ENCODE measurements at places on chromosomes 2 and 18.

DNA sequence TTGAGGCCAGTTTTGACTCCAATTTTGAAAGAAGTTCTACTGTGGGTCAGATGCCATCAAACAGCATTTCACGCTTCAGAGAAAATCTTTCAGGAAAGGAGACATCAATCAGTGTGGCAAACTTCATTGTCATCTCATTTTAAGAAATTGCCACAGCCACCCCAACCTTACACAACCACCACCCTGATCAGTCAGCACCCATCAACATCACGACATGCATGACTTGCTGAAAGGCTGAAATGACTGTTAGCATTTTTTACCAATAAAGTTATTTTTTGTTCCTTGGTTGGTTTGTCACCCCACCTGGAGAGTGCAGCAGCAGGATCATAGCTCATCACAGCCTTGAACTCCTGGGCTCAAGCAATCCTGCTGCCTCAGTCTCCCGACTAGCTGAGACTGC is 10.4 kb downstream of the DNAJC10 start:
- H3K36me3 ChIP-seq, result peaks cover 7% of the 10 kb centered on the region
- H3K4me1 ChIP-seq, result no peaks in the 10 kb centered on the region
- no peak overlapping the region for H3K27ac ChIP-seq
- no peak overlapping the region for H3K4me3 ChIP-seq
- no peak for DNase-seq
- H3K27me3 ChIP-seq, result no peaks in the 10 kb centered on the region

DNA sequence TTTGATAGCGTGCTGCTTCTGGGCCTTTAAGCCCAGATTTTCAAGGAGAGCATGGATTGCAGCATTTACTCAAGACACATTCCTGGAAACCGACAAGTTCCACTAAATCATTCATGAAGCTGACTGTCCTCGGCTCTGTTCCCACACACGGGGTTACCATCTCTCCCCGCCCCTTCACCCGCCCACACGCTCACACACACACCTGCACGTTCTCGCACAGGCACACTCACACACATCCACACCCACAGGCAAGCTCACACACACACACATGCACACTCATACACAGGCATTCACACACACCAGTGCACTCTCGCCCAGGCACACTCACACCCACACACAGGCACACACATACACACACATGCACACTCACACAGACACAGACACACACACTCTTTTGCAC is 150.0 kb upstream of the AGAP1 start:
- no peaks in the 10 kb centered on the region for H3K4me1 ChIP-seq
- H3K27me3 ChIP-seq, result no peaks in the 10 kb centered on the region
- no peak for DNase-seq
- no peak overlapping the region for H3K27ac ChIP-seq

GRCh38 chr2:15251753-15252152 is 309.4 kb downstream of the NBAS start:
- no peaks in the 10 kb centered on the region for H3K4me1 ChIP-seq
- no peaks in the 10 kb centered on the region for H3K36me3 ChIP-seq
- no peak overlapping the region for H3K4me3 ChIP-seq
- no peaks in the 10 kb centered on the region for H3K27me3 ChIP-seq

- no peaks in the 10 kb centered on the region for H3K27me3 ChIP-seq
- no peak overlapping the region for H3K27ac ChIP-seq
- H3K4me3 ChIP-seq, result no peak overlapping the region
- no peaks in the 10 kb centered on the region for H3K4me1 ChIP-seq
- H3K36me3 ChIP-seq, result no peaks in the 10 kb centered on the region
- no peak for DNase-seq
Observed at GRCh38 chr2:45813003-45813941, 161.8 kb downstream of the PRKCE start.

DNA sequence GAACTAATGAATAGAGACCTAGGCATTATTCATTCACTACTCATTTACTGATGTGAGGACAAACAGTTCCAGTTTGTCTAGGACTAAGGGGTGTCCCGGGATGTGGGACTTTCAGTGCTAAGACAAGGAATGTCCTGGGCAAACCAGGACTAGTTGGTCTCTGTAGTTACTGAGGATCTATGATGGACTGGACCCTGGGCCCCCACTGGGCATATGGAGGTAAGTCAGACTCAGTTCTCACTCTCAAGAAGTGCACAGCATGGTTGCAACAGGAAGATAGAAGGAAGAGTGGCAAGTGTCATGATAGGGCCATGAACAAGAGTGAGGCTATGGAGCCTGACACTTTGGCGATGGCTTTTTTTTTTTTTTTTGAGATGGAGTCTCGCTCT is 128.2 kb downstream of the MYCN start:
- H3K36me3 ChIP-seq, result no peaks in the 10 kb centered on the region
- H3K27me3 ChIP-seq, result no peaks in the 10 kb centered on the region
- no peak overlapping the region for H3K4me3 ChIP-seq
- H3K4me1 ChIP-seq, result no peaks in the 10 kb centered on the region
- DNase-seq, result no peak
- no peak overlapping the region for H3K27ac ChIP-seq

GRCh38 chr18:35484034-35484433 is 13.7 kb downstream of the INO80C start:
- H3K27ac ChIP-seq, result no peak overlapping the region
- H3K4me1 ChIP-seq, result no peaks in the 10 kb centered on the region
- H3K4me3 ChIP-seq, result no peak overlapping the region
- no peaks in the 10 kb centered on the region for H3K36me3 ChIP-seq
- no peak for DNase-seq

DNA sequence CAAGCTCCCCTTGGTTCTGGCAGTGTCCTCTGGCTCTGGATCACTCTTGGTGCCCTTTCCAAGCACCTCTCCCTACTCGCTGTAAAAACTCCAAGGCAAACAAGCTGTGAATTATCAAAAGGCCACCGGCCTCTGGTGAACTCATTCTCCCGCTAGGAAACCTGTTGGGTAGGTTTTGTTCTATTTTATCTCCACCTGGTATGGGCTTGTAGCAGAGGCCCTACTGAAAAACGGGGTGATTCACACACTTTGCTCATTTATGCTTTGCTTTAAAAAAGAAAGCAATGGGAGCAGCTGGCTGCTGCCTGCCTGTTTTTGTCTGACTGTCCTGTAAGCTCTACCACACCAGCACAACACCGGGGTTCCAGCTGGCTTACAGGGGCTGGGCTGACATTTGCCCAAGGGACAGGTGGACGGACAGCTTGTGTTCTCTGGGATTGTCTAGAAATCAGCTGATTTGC is 56.8 kb downstream of the SH3BP4 start:
- no peak overlapping the region for H3K27ac ChIP-seq
- no peaks in the 10 kb centered on the region for H3K36me3 ChIP-seq
- no peak for DNase-seq
- H3K4me3 ChIP-seq, result no peak overlapping the region

DNA sequence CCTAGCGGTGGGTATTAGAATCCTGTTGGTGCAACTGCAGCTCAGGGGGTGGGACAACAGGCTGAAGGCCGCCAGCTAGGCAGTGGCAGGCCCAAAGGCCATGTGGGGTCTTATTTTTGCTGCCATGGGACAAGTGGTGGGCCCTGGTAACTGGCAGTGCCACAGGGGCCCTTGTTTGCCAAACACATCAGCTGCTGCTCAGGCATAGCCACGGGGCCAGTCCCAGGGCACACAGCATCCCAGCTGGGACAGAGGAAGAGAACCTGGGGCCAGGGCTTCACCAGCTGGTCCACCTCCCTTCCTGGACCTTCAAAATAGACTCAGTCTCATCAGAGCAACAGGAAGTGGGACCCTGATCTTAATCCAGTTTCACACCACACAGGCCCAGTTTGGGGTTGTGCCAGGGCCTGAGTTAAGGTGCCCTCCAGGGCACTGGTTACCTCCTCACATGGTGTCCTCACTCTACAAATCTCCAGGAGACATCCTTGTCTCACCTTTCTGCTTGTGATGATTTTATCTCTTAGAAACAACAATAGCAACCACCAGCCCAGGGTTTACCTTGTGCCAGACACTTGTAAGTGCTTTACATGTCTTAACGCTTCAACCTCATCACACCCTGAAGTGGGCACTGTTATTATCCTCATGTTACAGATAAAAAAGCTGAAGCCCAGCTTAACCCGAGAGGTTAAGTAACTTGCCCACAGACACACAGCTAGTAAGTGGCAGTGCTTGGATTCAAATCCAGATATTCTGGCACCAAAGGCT is 98.5 kb downstream of the GYPC start:
- no peaks in the 10 kb centered on the region for H3K36me3 ChIP-seq
- no peak overlapping the region for H3K4me3 ChIP-seq
- H3K4me1 ChIP-seq, result peaks cover 3% of the 10 kb centered on the region
- no peak overlapping the region for H3K27ac ChIP-seq
- DNase-seq, result no peak

- no peak overlapping the region for H3K27ac ChIP-seq
- H3K36me3 ChIP-seq, result no peaks in the 10 kb centered on the region
Observed at GRCh38 chr18:51009072-51009471, 20.9 kb upstream of the SMAD4 start.

GRCh38 chr18:29234751-29235150 is 1057.8 kb upstream of the CDH2 start:
- no peak for DNase-seq
- no peaks in the 10 kb centered on the region for H3K4me1 ChIP-seq
- no peak overlapping the region for H3K4me3 ChIP-seq
- no peaks in the 10 kb centered on the region for H3K27me3 ChIP-seq
- H3K27ac ChIP-seq, result no peak overlapping the region

DNA sequence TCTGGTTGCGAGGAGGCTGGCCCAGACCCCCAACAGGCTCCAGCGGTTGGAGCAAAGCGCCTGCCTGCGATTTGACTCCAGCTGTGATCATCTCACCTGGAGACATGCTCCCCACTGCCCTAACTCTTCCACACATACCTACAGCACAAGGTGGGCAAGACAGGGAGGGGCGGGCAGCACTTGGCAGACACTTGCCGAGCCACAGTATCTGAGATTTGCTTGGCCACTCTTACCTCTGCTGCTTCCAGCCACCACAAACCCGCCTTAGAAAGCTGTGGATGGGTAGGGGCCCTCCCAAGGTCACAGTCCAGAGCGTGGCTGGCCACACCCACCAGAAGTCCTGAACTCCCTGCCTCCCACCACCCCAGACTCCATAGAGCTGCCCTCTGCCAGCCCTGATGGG is 8.2 kb downstream of the CYP26B1 start:
- no peaks in the 10 kb centered on the region for H3K36me3 ChIP-seq
- H3K4me1 ChIP-seq, result no peaks in the 10 kb centered on the region
- no peak for DNase-seq
- H3K27ac ChIP-seq, result no peak overlapping the region

DNA sequence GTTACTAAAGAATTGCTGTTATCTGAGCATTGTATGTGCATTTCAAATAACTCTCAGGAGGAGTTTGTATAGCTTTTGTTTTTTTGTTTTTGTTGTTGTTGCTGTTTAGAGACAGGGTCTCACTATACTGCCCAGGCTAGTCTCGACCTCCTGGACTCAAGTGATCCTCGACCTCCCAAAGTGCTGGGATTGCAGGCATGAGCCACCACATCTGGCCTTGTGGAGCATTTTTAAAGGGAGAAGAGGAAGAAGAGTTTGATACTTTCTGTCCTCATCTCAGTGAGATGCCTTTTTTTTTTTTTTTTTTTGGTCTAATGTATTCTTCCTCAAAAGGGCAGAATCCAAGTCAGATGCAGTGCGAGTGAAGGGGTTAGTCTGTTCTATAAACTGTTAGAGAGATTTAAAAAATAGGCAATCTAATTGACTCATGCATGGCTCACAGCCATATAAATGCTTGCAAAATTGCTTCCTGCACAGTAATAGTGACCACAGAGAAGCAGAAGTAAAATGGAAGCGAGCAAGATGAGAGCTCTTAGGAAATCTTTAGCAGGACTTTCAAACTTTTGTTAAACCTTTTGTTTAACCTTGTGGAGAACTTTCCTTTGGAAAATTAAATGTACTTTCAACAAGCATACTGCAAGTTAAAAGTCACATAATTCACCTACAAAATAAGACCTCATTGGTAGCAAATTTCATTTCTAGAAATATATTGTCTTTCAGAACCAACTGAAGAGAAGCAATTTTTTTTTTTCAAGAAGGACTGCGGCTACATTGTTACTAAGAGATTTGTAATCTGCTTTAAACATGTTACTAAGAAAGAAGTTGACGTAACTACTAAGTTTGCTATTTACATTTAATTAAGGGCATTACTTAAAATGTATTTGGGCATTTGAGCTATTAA is 52.3 kb upstream of the ROCK1 start:
- 0 out of 2 replicates have a peak, but pooled peaks cover 3% of the 10 kb centered on the region for H3K4me1 ChIP-seq
- no peaks in the 10 kb centered on the region for H3K27me3 ChIP-seq
- H3K36me3 ChIP-seq, result no peaks in the 10 kb centered on the region
- DNase-seq, result no peak

DNA sequence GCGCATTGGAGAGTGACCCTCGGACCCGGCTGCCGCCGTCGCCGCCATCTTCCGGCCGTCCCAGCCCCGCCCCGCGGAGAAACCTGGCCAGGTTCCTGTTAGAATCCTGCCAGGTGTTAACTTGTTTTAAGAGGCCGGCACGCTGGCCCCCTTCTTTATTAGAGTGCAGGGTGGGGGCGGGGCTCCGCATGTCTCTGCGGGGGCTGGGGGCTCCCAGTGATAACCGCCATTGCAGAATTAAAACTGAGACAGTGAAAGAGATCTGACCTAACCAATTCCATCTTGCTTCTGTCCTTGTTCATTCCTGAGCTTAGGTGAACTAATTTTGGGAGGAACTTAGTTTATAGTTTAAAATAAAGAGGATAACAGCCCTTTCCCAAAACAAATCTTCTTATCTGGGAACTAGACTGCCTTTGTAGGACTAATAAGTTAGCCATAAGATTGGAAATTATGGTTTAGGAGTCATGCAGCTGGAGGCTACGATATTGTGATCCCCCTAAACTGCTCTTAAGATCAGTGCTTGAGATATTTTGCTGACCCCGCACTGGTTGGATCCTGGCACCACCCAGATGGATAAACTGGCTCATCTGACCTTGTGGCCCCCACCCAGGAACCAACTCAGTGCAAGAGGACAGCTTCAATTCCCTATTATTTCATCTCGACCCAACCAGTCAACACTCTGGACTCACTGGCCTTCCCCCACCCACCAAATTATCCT is 543 bp upstream of the STARD7 start:
- H3K4me3 ChIP-seq, result peak overlapping the region; percentile 88
- DNase-seq, result no peak
- H3K4me1 ChIP-seq, result peaks cover 26% of the 10 kb centered on the region
- no peaks in the 10 kb centered on the region for H3K36me3 ChIP-seq
- peak overlapping the region; percentile 95 for H3K27ac ChIP-seq
- no peaks in the 10 kb centered on the region for H3K27me3 ChIP-seq

DNA sequence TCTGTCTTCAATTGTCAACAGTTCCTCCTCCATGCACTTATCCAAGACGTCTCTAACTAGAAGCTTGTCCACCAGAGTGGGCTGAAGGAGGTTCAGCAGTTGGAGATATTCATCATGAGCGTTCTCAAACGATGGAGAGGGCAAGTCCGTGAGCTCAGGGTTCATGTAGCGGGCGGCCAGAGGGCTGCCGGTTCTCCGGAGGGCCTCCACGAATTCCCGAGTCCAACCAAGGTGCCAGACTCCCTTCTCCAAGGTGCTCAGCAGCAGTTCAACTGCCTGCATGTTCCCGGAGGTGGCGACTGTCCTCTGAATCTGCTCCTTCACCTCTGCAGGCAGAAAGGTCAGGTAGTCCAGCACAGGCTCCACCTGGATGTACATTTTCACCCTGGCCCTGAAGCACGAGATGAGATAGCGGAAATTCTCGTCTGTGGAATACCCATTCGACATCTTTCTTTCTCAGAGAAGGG is 590 bp downstream of the IFIH1 start:
- H3K4me3 ChIP-seq, result peak overlapping the region; percentile 96
- H3K4me1 ChIP-seq, result peaks cover 37% of the 10 kb centered on the region
- peak; percentile 39 for DNase-seq
- H3K27me3 ChIP-seq, result no peaks in the 10 kb centered on the region
- peak overlapping the region; percentile 89 for H3K27ac ChIP-seq
